ENCODE measurements at places on chromosomes 4 and X.

- DNase-seq: no peak
Measured at GRCh38 chr4:38967260-38968095, 64.7 kb downstream of the TMEM156 start.

DNA sequence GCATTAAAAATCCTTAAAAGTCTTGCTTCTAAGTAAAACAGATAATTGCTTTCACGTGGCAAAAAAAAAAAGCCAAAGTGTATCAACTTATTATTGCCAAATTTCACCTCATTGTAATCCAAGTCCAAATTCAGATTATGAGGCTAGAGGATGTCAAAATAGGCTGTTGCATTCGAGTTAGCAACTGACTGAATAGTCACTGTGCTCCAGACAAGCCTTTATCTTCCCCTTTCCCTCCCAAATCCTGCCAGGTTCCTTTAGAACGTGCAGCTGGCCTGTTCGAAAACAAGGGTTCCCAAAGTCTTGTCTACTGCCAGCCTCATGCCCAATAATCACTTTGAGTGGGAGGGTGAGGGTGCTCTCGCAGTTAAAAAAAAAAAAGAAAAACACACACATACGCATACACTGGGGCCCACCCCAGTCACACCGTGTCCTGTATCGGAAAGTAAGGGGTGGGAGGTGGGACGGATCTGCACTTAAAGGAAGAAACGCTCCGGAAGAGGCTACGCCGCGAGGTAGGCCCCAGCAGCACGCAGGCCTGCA is 603 bp downstream of the MAD2L1 start:
- no peak for DNase-seq

DNA sequence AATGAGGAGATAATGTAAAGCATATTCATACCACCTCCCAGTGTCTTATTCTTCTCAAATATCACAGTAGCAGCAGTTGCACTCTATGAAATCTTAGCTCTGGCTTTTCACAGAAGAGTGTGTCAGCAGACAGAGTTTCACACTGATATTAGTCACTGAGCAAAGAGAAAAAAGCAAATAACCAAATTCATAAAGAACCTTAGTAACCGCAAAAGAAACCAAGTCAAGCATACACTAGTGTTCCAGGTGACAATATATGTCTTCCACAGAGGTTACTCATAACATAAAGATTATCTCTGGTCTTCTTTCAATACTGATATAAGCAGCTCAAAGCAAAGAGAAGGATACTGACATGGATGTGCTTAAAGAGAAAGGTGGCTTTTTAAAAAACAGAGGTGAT is 181.7 kb upstream of the EDNRA start:
- DNase-seq: no peak

GRCh38 chr4:165872461-165873297 is at the start of gene TLL1:
TSS of gene TLL1 (plus strand) at chr4:165873237. CDS start at chr4:165873905, 668 bp downstream.
- DNase-seq: no peak

DNA sequence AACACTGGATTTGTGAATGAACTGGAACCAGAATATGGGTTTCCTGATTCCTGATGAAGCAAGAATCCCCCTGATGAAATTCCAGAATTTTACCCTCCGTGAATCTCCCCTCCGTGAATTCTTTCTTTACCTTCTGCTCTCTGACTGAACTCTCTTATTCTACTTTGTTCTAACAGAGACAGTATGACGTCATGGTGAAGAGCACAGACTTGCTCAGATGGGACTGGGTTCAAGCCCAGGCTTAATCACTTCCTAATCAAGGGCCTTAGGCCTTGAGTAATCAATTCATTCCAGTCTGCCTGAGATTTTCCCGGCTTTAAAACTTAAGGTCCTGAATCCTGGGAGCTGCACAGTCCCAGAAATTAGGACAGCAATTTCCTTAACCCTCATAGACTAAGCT is 64.5 kb downstream of the IQCM start:
- DNase-seq: no peak

DNA sequence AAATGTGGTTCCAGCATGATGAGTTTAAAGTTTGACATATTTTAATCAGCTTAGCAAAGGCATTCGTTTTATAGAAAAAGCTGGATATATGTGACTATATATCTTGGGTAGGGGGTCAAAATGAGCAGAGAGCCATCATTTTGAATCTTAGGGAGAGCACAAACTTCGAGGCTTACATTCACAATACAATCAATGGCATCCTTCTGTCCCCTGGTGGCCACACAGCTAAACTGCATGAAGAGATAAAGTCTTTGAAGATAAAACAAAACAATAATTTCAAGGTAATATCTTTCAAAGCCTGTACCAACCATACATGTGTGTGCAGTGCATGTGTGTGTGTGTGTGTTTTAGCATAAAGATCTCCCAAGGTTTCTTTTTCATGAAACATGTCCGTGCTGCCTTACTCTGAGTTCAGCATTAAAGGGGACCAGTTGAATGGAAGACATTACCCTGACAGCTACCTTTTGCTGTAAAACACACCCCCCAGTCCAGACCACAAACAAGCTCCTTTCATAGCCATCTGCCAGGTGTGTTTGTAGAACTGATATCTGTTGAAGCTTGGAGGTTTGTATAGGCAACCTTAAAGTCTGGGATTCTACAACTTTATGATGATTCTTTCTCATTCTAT is 22.0 kb downstream of the DYNLT3 start:
- DNase-seq: no peak

- no peak for DNase-seq
Measured at GRCh38 chrX:79365591-79365990, 1.5 kb downstream of the ITM2A start.
